ENCODE measurements at places on chromosomes 12 and 14.

DNA sequence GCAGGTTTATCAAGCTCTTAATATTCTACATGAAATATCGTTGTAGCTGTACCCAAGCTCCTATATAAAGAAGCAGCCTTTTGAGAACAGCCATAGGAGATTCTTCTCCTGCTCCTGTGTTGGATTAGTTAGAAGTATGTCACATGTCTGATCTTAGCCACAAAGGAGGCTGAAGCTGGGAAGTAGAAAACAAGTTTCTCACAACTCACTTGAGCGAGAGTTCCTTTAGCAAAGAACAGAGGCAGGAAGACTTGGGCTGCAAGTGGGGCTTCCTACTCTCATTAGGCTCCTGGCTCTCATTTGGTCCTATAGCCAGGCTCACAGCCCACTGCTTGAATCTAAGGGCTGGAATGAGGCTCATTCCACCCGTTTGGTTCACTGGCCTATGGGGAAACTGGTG lies 281.9 kb downstream of the BTG1 start:
- no peak for DNase-seq

DNA sequence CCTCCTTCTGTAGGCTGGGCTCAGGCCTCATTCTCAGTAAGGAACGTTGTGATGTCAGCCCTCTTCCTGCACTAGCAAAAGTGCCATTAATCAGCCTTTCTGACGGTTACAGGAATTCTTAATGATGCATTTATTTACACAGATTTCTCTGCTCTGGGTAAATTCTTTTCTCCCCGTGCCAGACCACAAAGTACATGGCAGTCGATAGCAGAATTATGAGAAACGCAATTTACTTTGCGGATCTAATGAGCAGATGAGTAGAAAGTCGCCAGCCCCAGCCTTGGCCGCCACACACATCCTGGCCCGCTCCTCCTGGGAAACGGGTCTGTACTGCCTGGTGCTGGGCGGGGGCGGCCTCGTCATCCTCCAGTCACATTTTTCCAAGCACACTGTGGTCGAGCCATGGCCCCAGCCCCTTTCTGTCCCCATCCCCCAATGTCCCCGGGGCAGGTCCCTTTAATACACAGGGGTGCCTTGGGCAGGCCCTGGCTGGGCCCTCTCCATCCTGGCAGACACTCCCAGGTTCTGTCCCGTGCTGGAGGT lies 25.9 kb downstream of the NOC4L start:
- DNase-seq = peak; percentile 84

DNA sequence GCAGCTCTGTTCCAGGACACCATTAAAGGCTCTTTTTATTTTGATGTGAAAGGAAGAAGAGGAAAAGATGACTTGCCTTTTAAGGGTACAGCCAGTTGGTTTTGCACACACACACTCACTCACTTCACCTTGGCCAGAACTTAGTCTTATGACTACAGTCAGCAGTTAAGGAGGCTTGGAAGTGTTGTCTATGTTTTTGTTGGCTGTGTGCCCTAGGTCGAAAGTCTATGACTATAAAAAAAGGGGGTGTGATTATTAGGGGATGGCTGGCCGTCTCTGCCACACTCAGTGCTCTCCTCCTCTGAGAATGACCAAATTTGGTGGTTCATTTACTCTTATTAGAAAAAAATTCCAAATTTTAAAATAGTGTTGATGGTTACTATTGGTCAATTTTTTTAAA lies 139.5 kb upstream of the OTX2 start:
- DNase-seq = peak; percentile 45

- DNase-seq = no peak
Observed at GRCh38 chr12:30599608-30600007, 96.1 kb downstream of the IPO8 start.

- DNase-seq = no peak
Observed at GRCh38 chr12:15280930-15281329, 41.4 kb upstream of the PTPRO start.

- no peak for DNase-seq
Observed at GRCh38 chr14:20455355-20456300, 602 bp downstream of the APEX1 start.

- peak; percentile 76 for DNase-seq
Observed at GRCh38 chr12:53231921-53232645, at the start of gene RARG. Gene RARG, minus strand, starts transcription at chr12:53232209. Its CDS starts 4,664 bp downstream, at chr12:53227545.

DNA sequence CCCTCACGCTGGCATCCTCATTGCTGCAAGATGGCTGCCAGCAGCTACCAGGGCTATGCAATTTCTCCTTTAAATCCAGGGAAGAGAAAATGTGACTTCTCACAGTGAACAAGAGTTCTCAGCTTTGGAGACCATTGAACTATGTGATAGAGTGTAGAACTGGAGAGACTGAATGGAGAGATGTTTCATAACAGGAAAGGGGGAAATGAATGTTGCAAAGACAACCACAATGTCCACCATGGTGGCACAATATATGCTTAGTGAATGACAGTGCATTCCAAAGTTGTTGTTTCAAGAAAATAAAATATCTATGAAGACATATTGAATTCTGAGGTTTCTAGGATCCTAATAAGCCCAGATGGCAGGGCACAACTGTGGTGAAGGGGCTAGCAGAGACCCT lies 13.2 kb upstream of the COCH start:
- DNase-seq = no peak

- DNase-seq = no peak
Observed at GRCh38 chr12:124397807-124398577, 103.1 kb downstream of the RFLNA start.

DNA sequence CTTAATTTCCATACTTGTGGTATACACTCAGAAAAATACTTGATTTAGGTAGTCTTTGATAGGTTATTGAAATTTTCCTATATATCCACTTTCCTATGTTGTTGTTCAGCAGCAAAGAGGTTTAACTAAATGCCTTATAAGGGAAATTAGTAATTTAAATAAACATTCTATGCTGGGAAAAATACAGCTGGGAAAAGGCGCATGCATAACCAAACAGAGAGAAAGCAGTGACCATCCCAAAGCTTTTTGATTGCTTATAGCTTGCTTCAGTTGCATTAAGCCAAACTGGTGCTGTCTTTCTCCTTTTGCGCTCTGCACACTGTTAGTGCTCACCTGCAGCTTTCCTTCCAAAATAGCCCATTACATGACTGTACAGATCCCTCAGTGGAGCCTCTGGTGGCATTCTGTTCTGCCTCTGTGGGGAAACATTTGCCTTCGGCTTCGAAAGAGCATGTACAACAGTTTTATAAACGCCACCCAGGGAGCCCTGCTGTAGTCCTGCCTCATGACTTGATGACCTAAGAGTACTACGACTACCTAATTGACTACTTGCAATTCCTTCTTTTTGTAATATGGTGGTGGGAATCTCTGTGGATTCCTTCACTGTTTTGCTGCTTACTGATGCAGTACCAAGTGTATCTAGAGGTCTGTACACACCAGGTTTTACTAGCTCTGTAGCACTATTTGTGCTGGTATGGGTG lies 120.8 kb downstream of the RALGAPA1 start:
- DNase-seq = no peak

DNA sequence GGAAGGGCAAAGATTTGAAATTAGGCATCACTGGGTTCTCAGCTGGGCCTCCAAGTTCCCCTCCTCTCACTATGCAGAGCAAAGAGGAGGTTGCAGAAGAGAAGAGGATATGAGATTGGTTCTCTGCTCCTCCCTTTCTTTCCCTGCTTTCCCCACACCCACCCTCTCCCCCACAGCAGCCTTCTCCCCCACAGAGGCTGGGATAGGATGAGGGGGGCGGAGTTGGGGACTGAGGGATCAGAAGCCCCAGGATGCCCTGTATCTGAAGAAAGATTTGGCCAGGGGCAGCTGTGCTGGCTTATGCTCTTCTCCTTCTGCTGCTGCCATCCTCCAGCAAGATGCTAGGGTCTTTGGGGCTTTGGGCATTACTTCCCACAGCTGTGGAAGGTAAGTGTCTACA lies at the start of gene AMHR2:
AMHR2 (plus strand) TSS at position 259 of the 400 bp plus-strand sequence; CDS start at position 339, 80 bp downstream.
- DNase-seq = no peak

- DNase-seq = no peak
Observed at GRCh38 chr12:109464642-109465351, 12.3 kb downstream of the KCTD10 start.

- DNase-seq = no peak
Observed at GRCh38 chr12:93279565-93280412, 97.9 kb upstream of the NUDT4 start.

DNA sequence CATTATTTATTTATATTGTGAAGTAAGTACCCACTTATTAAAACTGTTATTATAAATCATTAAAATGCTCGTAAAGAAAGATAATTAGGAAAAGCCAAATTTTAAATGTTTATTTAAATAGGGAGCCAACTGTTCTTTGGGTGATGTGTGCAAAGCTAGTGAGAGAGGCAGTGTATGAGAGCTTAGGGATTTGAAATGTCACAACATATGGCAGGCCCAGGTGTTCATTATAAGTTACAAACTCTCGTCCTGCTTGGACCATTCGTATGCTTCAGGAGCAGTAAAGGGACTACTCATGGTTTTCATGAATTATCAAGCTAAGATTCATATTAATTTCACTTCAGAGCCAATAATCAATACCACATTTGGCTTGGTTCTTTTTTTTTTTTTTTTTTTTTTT lies 154.5 kb downstream of the TGFB3 start:
- DNase-seq = no peak

DNA sequence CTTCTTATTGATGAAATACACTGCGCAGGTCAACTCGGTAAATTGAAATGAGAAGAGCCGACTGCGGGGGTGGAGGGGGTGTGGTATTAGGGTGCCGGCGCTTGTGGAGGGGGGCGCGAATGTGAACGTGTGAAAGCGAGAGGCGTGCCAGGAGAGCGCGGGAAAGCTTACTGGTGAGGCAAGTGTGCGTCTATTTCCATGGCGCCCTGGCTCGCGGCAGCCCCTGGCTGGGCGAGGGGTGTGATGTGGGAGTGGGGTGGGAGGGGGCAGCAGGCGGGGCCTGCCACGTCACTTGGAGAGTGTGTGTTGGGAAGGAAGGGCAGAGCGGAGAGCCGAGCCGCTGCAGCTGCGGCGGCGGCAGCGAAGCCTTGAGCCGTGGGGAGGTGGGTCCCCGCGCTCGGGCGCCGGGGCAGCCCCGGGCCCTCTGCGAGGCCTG lies 88.8 kb downstream of the GALNT8 start:
- no peak for DNase-seq

DNA sequence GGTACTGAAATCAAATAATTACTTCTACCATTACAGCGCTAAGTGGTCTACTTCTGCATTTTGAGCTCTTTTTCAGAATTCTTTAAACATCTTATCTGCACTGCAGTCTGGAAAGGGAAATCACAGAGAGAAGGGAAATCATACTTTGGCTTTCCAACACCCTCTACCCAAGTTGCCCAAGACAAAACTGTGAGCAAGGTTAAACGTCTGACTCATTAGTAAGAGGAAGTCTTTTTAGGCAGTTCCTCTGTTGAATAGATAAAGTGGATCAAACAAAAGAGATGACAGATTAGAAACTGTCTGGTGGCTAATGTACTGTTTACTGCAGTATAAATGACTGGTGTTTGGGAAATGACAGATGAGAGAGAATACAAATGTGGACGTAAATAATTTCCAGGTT lies 858.1 kb downstream of the NRXN3 start:
- DNase-seq = no peak
